ENCODE measurements at places on chromosomes 2 and 18.

DNA sequence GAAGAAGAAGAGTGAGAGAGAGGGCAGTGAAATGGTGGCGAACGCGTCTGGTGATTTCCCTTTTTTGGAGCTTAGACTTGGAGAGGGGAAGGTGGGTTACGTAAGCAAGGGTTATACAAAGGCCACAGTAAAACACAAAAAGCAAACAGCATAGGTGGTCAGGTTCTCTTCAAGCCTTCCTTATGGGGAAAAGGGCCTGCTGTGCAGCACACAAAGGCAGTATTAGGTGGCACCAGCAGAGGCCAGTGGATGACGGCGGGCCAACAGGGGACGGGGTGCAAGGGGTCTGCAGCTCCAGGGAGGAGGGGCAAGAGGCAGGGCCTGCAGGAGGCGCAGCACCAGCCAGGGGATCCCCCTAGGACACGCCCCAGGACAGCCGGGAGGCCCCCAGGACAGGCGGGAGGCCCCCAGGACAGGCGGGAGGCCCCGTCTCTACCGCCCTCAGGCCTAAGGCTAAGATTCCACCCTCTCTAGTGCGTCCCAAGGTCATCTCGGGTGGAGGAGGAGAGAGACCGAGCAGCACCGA lies 32.6 kb upstream of the NPC1 start:
- no peak for DNase-seq

DNA sequence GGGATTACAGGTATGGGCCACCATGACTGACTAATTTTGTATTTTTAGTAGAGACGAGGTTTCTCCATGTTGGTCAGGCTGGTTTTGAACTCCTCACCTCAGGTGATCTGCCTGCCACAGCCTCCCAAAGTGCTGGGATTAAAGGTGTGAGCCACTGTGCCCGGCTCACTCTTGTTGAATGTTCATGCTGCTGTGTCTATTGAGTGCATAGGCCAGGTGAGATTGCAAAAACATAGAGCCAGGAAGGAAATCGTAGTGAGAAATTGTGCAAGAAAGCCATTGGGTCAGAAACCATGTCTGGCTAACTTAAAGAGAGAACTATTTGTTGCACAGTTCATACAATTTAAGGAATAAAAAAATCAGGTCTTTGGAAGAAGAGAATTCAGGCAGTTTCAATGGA lies 45.5 kb upstream of the FZD5 start:
- DNase-seq, result no peak

GRCh38 chr2:150605664-150606063 lies 118.2 kb upstream of the RND3 start:
- no peak for DNase-seq

GRCh38 chr2:26423750-26424149 lies 22.0 kb downstream of the DRC1 start:
- DNase-seq, result no peak

DNA sequence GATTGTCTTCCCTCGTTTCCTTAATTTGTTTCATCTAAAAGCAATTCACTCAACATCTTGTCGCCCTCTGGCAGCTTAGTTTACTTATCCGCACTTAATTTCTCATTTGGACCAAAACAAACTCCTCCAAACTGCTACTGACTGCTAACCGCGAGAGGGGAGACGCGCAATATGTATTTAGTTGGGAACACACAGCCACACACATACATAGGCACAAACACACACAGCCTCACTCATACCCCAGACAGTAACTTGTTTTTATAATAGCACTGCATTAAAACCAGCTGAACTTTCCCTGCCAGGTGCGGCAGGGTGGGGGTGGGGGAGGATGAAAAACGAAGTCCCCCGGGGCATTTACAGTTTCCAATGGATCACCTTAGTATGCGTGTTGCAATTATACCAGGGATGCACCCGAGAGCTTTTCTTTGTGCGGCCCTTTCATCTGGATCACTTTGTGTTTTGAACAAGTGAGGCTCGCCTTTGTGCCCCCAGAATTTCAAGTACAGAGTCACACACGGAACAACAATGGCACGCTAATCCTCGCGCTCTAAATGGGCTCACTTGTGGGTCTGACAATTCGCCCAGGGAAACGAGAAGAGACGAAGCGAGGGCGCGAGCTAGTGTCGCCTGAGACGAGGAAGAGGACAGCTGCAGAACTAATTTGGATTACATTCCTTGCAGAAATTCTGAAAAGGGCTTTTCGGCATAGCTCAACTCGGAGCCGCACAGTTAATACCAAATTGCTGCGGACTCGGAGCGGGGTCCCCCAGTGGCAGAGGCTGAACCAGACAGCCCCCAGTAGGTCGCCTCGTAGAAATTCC lies 2.4 kb downstream of the ERBB4 start:
- no peak for DNase-seq

Data from hematopoietic multipotent progenitor cell treated with erythropoietin and hydrocortisone succinate and interleukin-3 and kit ligand, for 15 days (in vitro differentiated cells).